ENCODE measurements at places on chromosomes 2 and 18.

- no peak for DNase-seq
Observed at GRCh38 chr2:39780825-39781600, 2.0 kb upstream of the THUMPD2 start.

- no peak for DNase-seq
Observed at GRCh38 chr2:111624411-111625156, 259.4 kb downstream of the ANAPC1 start.

DNA sequence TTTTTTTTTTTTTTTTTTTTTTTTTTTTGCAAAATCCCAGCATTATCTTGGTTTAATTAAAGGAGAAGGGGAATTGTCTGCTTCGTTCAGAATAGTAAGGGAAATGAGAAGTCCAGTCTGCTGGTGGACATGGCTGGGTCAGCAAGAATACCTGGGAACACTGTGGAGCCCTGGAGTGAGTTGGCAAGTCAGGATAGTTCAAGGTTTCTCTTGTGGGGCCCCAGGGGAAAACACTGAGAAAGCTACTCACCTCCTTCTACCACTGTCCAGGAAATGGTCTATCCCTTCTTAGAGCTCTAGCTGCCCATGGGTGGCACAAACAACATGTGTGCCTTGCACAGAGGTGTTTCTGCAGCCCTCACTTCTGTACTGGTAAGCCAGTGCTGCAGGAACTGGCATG, 169.1 kb upstream of the SIX2 start:
- DNase-seq: no peak

GRCh38 chr2:62501794-62502500, 4.0 kb downstream of the TMEM17 start:
- DNase-seq: no peak
